GM13977 (cell line): ENCODE measurements at places on chromosomes 4 and X.
A peak's percentile ranks its signal among the peaks of the same experiment; 100 is the strongest.

GRCh38 chr4:7347981-7348380 lies 86.7 kb downstream of the PSAPL1 start:
- no peak for DNase-seq

DNA sequence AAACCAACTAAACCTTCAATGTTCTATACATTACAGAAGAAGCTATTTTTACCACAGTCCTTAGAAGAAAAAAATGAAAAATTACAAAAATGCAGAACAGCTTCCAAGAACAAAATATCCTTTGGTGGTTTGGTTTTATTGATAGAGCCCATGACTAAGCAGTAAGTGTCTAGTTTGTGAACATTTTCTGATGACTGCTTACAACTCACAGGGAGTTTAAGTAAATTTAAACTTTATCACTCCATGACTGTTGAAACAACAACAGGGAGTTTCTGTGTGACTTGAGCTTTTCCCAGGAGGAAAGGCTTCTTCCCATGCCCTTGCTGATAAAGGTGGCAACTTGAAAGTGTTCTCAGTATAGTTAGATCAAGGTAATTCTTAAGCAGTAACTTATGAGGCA lies 2.9 kb downstream of the PF4 start:
- no peak for DNase-seq

- DNase-seq = no peak
Measured at GRCh38 chrX:12229986-12230385, 91.7 kb downstream of the FRMPD4 start.

DNA sequence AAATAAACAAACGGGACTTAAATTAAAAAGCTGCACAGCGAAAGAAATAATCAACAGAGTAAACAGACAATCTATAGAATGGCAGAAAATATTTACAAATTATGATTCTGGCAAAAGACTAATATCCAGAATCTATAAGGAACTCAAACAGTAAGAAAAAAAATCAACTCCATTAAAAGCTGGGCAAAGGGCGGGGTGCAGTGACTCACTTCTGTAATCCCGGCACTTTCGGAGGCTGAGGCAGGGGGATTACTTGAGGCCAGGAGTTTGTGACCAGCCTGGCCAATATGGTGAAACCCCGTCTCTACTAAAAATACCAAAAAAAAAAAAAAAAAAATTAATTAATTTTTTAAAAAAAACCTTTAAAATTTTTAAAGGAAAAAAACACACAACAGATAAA lies 109.0 kb downstream of the ATP11C start:
- DNase-seq = no peak

GRCh38 chrX:15384304-15384703 lies at the start of gene VEGFD:
Gene VEGFD, minus strand, starts transcription at chrX:15384413. Its CDS starts 467 bp downstream, at chrX:15383946.
- DNase-seq = no peak

- peak; percentile 54 for DNase-seq
Measured at GRCh38 chrX:153981771-153982533, 9.4 kb downstream of the TMEM187 start.

DNA sequence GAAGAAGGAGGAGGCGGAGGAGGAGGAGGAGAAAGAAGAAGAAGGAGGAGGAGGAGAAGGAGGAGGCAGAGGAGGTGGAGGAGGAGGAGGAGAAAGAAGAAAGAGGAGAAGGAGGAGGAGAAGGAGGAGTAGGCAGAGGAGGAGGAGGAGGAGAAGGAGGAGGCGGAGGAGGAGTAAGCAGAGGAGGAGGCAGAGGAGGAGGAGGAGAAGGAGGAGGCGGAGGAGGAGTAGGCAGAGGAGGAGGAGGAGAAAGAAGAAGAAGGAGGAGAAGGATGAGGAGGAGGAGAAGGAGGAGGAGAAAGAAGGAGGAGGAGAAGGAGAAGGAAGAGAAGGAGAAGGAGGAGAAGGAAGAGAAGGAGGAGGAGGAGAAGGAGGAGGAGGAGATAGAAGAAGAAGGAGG lies 19.9 kb downstream of the MRFAP1 start:
- DNase-seq = no peak

GRCh38 chr4:113024388-113024787 lies 25.1 kb upstream of the ANK2 start:
- no peak for DNase-seq

DNA sequence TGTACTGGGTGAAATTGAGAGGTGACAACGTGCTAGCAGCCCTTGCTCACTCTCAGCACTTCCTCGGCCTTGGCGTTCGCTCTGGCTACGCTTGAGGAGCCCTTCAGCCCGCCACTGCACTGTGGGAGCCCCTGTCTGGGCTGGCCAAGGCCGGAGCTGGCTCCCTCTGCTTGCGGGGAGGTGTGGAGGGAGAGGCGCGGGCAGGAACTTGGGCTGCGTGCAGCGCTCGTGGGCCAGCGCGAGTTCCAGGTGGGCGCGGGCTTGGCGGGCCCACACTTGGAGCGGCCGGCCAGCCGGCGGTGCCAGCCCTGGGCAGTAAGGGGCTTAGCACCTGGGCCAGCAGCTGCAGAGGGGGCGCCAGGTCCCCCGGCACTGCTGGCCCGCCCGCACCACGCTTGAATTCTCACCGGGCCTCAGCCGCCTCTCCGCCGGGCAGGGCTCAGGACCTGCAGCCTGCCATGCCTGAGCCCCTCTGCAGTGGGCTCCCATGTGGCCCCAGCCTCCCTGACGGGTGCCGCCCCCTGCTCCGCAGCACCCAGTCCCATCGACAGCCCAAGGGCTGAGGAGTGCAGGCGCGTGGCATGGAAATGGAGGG lies 249.5 kb upstream of the ETNPPL start:
- DNase-seq = no peak

DNA sequence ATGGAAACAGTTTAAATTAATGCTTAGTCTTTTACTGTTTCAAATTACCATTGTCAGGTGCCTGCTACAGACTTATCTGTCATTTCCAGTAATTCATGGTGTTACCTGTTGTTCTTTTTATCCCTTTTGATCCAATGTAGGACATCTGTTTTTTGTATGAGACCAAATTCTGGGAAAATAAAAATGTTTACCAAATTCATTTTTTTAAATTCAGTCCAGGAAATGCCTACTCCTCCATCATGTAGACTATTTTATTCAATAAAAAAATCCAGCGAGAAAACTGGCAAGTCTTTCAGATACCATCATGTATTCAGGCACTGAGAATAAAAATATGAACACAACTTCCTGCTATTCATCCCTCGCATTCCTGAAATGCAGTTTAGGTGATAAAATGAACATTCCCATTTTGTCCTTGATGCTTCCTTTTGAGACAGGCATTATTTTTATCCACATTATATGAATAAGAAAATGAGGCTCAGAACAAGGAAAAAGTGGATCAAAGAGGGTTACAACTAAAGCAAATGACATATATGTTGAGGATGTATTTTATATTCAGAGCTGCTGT lies 584.2 kb downstream of the SPRY1 start:
- DNase-seq = no peak

GRCh38 chrX:8042304-8042703 lies 115.1 kb upstream of the PNPLA4 start:
- DNase-seq = no peak

- no peak for DNase-seq
Measured at GRCh38 chrX:154049209-154050112, 29.8 kb upstream of the IRAK1 start.
